ENCODE measurements at places on chromosomes 4 and X.

DNA sequence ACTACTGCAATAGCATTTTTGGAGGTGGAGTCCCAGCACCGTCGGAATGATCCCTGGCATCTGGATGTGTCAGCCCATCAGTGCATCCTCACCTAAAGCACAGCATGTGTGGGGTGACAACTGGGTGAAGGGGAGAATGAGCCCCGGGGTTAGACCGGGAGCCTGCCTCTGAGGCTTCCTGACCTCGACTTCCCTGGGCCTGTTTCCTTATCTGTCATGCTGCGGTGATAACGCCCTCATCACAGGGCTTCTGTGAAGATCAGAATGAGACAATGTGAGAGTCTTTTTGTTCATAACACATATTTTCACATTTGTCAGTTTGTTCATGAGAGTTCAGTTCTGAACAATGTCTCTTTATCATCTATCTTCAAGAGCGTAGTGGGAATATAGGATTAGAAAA is 31.1 kb upstream of the PDLIM3 start:
- DNase-seq, result no peak

DNA sequence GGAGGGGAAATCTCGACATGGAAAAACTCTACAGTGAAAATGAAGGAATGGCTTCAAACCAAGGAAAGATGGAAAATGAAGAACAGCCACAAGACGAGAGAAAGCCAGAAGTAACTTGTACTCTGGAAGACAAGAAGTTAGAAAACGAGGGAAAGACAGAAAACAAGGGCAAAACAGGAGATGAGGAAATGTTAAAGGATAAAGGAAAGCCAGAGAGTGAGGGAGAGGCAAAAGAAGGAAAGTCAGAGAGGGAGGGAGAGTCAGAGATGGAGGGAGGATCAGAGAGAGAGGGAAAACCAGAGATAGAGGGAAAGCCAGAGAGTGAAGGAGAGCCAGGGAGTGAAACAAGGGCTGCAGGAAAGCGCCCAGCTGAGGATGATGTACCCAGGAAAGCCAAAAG is 1.3 kb downstream of the TCEAL4 start:
- DNase-seq, result no peak

- no peak for DNase-seq
Measured at GRCh38 chr4:162770761-162771490, 395.8 kb downstream of the NAF1 start.

GRCh38 chr4:159103384-159103990 is 608 bp downstream of the RAPGEF2 start:
- peak; percentile 42 for DNase-seq
